Caco-2 (cell line): ENCODE measurements at places on chromosomes 6 and 20. TPM values are rescaled to one million over a fixed set of nuclear protein-coding genes. Genes with fewer than 3 reads are reported as not detected.

- H3K27me3 ChIP-seq = no peaks in the 10 kb centered on the region
- H3K36me3 ChIP-seq = no peaks in the 10 kb centered on the region
- H3K4me1 ChIP-seq = no peaks in the 10 kb centered on the region
- no peak overlapping the region for H3K4me3 ChIP-seq
These were observed 46.9 kb downstream of the BLOC1S5 start for GRCh38 chr6:8017276-8017701.

GRCh38 chr6:125789576-125790357 is 993 bp upstream of the NCOA7 start:
- no peaks in the 10 kb centered on the region for H3K36me3 ChIP-seq
- no peaks in the 10 kb centered on the region for H3K27me3 ChIP-seq
- DNase-seq = peak; percentile 54

DNA sequence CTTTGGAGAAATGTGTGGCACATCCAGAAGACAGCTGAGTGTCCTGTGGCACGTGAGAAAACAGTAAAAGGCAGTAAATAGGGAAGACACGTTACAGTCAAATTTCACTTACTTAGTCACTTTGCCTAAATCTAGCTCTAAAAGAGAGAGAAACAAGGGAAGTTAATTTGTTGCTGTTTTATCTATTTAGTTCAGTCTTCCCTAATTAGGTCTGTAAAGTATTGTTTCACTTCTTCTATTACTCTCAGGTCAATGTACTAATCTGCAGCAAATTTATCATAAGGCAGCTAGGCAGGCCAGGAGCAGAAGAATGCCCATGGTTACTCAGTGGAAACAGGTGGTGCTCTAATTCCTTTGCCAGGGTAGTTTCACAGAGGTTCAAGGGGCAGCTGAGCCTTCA is 124.3 kb upstream of the CNR1 start:
- H3K27ac ChIP-seq = no peak overlapping the region
- H3K4me3 ChIP-seq = no peak overlapping the region
- no peaks in the 10 kb centered on the region for H3K36me3 ChIP-seq

GRCh38 chr20:12808006-12808567 is 200.7 kb upstream of the SPTLC3 start:
- H3K4me1 ChIP-seq = no peaks in the 10 kb centered on the region
- H3K27ac ChIP-seq = no peak overlapping the region
- H3K36me3 ChIP-seq = no peaks in the 10 kb centered on the region
- no peaks in the 10 kb centered on the region for H3K27me3 ChIP-seq

DNA sequence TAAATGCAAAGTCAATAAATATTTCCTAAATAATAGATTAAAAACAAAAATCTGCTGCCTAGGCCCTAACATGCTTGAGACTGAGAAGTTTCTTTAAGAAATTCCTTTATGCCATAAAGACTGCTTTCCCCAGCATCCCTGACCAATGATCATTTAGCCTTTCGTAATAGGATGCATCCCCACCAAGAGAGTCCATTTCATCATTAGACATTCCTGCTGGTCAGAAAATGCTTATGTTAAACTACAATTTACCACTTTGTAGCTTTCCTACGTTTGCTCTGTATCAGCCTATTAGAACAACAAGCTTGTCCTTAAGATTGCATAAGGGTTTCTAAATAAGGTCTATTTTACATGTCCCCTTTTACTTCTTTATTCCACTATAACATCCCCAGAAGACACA is 59.8 kb upstream of the HSF2 start:
- H3K36me3 ChIP-seq = no peaks in the 10 kb centered on the region
- no peaks in the 10 kb centered on the region for H3K27me3 ChIP-seq
- DNase-seq = no peak
- H3K27ac ChIP-seq = no peak overlapping the region
- no peaks in the 10 kb centered on the region for H3K4me1 ChIP-seq

The ATP9A gene
- 102 and 104 TPM in 2 replicates for total RNA-seq

The ADTRP gene
- total RNA-seq = 3.0 and 5.2 TPM in 2 replicates

GRCh38 chr6:82693094-82693493 is 329.5 kb downstream of the TPBG start:
- H3K27me3 ChIP-seq = no peaks in the 10 kb centered on the region
- peaks cover 5% of the 10 kb centered on the region; the same call in 1 of the 2 replicates for H3K4me1 ChIP-seq
- H3K4me3 ChIP-seq = no peak overlapping the region
- no peaks in the 10 kb centered on the region for H3K36me3 ChIP-seq
- no peak for DNase-seq

DNA sequence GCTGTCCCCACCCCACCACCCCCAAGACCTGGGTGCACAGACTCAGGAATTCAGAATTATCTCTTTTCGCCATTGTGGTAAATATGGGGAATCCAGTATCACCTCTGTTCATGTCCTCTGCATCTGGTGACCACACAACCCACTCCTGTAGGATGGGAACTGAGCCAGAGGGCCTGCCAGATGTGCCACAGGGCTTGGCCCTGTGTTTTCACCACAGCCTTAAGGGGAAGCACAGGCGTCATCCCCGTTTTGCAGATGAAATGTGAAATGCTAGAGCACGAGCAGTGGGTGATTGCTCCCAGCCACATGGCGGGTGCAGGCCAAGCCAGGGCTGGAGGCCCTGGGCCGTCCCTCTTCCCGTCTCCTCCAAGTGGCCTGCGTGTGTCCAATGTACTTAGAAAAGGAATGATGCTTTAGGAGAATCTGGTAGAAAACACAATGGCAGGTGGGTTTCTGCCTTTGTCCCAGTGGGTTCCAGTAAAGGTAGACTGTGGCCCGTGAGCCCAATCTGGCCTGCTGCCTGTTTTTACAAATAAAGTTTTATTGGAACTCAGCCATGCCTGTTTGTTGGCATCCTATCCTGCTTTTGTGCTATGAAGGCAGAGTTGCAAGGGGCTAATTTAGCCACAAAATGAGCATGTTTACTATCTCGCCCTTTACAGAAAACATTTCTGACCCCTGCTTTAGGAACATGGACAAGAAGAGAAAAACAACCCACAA is 309.2 kb downstream of the CDH4 start:
- no peak overlapping the region for H3K4me3 ChIP-seq
- H3K27ac ChIP-seq = no peak overlapping the region
- no peaks in the 10 kb centered on the region for H3K27me3 ChIP-seq
- no peaks in the 10 kb centered on the region for H3K4me1 ChIP-seq
- no peaks in the 10 kb centered on the region for H3K36me3 ChIP-seq

The SYCP2 gene
- total RNA-seq = 64.6 and 68.7 TPM in 2 replicates

The PERP gene
- 141 and 152 TPM in 2 replicates for total RNA-seq

DNA sequence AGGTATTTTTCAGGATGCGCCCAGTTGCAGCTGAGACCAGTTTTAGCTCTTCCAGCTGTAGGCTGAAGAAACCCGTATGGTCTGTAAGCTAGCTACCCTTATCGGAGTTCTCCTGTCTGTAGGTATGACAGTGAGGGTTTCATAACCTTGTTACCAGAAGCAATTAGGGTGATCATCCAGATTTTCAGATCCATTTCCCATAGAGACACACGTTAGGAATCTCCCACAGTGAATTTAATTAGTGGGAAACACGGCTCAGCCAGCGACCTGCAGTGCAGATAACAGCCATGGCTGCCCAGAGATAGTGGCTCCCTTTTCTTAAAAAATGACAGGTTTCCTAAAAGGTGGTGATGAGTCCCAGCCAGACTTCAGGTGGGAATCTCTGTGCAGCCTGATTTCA is 111.1 kb downstream of the BTBD3 start:
- DNase-seq = no peak
- H3K36me3 ChIP-seq = no peaks in the 10 kb centered on the region
- no peaks in the 10 kb centered on the region for H3K4me1 ChIP-seq
- no peak overlapping the region for H3K27ac ChIP-seq
- no peaks in the 10 kb centered on the region; the same call in 1 of the 2 replicates for H3K27me3 ChIP-seq

GRCh38 chr6:165571721-165572132 is 91.3 kb downstream of the PDE10A start:
- no peaks in the 10 kb centered on the region for H3K27me3 ChIP-seq
- no peak overlapping the region for H3K4me3 ChIP-seq
- peaks cover 15% of the 10 kb centered on the region; the same call in 1 of the 2 replicates for H3K4me1 ChIP-seq
- no peak overlapping the region for H3K27ac ChIP-seq

- no peak overlapping the region for H3K27ac ChIP-seq
- DNase-seq = no peak
- H3K4me3 ChIP-seq = peak overlapping the region; percentile 48
- H3K27me3 ChIP-seq = no peaks in the 10 kb centered on the region
These were observed 2.7 kb upstream of the MICA start for GRCh38 chr6:31400467-31401289.

GRCh38 chr6:107698146-107698545 is 126.0 kb downstream of the SCML4 start:
- no peak for DNase-seq
- H3K4me3 ChIP-seq = no peak overlapping the region
- H3K36me3 ChIP-seq = no peaks in the 10 kb centered on the region
- no peaks in the 10 kb centered on the region for H3K4me1 ChIP-seq

The TNFRSF6B gene
- not detected in 2 replicates for total RNA-seq

The VARS2 gene
- 32.1 and 37.5 TPM in 2 replicates for total RNA-seq

GRCh38 chr6:33771146-33772081 is 17.5 kb downstream of the LEMD2 start:
- no peak overlapping the region for H3K27ac ChIP-seq
- H3K27me3 ChIP-seq = no peaks in the 10 kb centered on the region
- peaks cover 3% of the 10 kb centered on the region; the same call in 1 of the 2 replicates for H3K36me3 ChIP-seq
- no peaks in the 10 kb centered on the region for H3K4me1 ChIP-seq

DNA sequence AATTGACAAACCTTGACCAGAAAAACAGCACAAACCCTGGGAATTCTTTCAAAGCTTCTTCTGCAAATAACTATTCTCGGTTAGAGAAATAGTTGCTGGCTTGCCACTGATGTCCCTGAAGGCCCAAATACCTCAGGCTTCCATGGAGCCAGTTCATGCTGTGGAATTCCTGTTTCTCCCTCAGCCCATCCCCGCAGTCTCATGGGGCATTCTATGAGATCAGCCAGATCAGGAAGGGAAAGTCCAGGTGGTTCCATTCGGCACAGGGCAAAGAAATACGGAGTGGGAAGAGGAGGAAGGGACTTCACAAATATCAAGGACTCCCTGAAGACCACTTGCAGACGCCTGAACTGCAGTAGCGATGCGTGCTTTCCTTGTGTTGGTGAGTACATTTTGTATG is 63.3 kb downstream of the MYLK4 start:
- no peaks in the 10 kb centered on the region for H3K27me3 ChIP-seq

DNA sequence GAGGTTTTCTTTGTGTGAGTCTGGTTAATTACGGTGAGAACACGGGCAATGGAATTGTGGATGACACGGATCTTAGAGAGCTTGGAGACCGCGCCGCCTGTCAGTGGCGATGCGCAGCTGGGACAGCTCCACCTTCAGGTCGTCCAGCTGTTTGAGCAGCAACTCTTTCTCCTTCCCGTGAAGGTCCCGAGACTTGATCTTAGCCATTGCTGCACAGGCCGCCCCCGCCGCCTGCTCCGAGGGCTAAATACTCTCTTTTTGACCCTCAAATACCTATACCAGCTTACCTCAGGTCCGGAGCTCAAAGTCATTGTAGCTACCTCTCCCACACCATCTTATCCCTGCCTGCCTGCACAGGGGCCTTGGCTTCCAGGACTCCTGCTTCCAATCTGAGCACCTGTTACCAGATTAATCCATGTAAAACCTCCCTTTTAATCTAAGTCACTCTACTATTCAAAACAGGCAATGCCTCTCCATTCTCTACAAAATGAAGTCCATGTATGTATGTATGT is 100.2 kb downstream of the PREP start:
- no peaks in the 10 kb centered on the region for H3K27me3 ChIP-seq
- no peak for DNase-seq
- H3K36me3 ChIP-seq = no peaks in the 10 kb centered on the region
- H3K4me1 ChIP-seq = no peaks in the 10 kb centered on the region

The RPN2 gene
- total RNA-seq = 789 and 838 TPM in 2 replicates

DNA sequence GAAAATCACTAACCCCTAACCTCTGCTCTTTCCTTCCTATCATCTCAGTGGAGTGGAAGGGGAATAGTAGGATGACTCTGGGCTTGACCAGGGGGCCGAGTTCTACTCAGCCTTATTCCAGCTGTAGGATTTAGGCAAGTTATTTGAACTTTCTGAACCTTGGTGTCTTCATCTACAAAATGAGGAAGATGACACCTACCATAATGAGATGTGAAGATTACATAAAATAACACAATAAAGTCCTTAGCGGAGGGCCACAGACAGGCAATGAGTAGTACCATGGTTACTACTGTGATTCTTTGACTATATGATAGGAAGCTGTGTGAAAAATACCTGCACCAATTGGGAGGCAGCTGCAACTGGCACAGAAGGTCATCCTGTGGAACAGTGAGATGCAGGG is 53.6 kb upstream of the PIM1 start:
- H3K27me3 ChIP-seq = no peaks in the 10 kb centered on the region
- DNase-seq = no peak
- H3K36me3 ChIP-seq = no peaks in the 10 kb centered on the region
- no peak overlapping the region for H3K27ac ChIP-seq

DNA sequence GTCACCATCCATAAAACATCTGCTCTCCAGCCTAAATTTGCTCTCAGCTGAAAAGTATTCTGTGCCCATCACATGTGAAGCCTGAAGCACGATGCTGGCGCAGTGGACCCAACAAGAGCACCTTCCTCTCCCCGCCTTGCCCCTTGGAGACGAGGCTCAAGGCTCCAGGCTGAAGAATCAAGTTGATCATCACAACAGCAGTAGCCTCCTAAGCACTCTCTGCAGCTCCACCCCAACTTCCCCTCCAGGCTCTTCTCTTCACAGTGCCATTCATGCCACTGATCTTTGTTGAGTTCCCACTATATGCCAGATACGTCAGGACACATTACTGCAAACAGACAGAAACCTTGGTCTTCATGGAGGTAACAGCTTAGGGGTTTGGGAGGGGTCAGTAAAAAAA is 41.6 kb upstream of the ZNF217 start:
- no peaks in the 10 kb centered on the region for H3K27me3 ChIP-seq
- DNase-seq = peak; percentile 32
- peaks cover 5% of the 10 kb centered on the region; the same call in 1 of the 2 replicates for H3K4me1 ChIP-seq
- peak overlapping the region; percentile 34 for H3K27ac ChIP-seq
- no peak overlapping the region for H3K4me3 ChIP-seq
- H3K36me3 ChIP-seq = no peaks in the 10 kb centered on the region; the same call in 1 of the 2 replicates

The SPEF1 gene
- not detected in 2 replicates for total RNA-seq

DNA sequence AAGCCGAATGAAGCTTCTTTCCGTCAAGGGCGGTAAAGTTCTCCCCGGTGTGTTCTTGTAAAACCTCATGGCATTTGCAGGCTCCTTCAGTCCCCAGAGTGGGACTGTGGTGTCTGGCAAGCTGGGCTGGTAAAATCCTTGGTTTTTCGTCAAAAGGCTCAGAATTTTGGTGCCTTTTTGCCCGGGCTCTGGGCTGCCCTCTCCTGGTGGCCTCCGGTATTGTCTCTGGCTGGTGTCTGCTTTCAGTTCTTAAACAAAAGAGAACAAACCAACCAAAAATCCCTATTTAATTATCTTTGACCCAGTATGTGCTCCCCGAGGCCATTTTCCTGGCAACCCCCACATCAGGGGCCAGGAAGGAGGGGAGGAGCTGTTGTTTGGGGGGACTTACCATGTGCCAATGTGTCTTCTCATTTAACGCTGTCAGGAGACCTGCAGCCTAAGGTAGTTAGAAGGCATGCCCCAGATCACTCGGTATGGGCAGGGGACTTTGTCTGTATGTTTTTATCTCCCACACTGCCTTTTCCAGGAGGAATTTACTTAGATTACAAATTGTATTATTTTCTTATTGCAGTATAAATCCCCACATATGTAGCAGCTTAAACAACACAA is 11.1 kb downstream of the CDH4 start:
- no peaks in the 10 kb centered on the region for H3K27me3 ChIP-seq
- H3K4me1 ChIP-seq = no peaks in the 10 kb centered on the region
- no peak overlapping the region for H3K27ac ChIP-seq
- H3K36me3 ChIP-seq = no peaks in the 10 kb centered on the region

The OR2H2 gene
- total RNA-seq = not detected in 2 replicates
